ENCODE measurements at places on chromosomes 1 and 21. TPM values are rescaled to one million over a fixed set of nuclear protein-coding genes. Genes with fewer than 3 reads are reported as not detected.

DNA sequence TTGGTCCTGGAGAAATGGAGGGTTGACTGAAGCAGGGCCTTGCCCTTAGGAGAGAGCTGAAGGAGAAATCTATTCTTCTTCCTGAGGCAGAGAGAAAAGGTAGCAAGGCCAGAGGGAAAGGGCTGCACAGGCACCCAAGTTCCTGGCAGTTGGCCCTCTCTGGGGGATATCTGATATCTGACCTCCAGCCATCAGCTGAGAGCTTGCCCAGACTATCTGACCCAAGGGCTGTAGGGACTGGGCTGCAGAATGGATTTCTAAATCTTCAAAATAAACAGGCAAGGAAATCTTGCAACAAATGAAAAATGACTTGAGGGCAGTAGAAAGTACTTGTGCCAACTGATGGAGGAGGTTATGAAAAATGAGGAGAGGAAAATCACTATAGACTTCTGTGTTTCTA lies 498 bp upstream of the CLCA2 start:
- DNase-seq, result no peak

DNA sequence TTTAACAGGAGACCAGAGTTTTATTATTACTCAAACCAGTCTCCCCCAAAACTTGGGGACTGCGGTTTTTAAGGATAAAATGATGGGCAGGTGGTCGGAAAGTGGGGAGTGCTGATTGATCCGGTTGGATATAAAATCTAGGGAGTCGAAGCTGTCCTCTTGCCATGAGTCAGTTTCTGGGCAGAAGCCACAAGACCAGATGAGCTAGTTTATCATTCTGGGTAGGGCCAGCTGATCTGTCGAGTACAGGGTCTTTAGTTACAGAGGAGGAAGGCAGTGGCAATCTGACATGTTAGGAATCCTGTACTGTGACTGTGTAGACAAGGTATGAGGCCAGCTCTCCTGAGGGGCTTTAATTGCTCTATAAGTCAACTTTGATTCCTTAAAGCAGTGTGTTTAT lies 22.9 kb upstream of the FOXE3 start:
- DNase-seq, result no peak

GRCh38 chr1:218895064-218895587 lies 278.6 kb upstream of the LYPLAL1 start:
- no peak for DNase-seq

GRCh38 chr1:39672551-39672947 lies 642 bp upstream of the NT5C1A start:
- DNase-seq, result peak; percentile 54

KCNJ6 gene
- not detected for total RNA-seq

A3GALT2 gene
- total RNA-seq, result not detected

GRCh38 chr1:172902200-172902599 lies 148.5 kb downstream of the TNFSF18 start:
- no peak for DNase-seq

GRCh38 chr1:92877081-92877711 lies 45.4 kb downstream of the RPL5 start:
- no peak for DNase-seq

GRCh38 chr1:229879746-229880145 lies 187.3 kb upstream of the GALNT2 start:
- DNase-seq, result no peak

DNA sequence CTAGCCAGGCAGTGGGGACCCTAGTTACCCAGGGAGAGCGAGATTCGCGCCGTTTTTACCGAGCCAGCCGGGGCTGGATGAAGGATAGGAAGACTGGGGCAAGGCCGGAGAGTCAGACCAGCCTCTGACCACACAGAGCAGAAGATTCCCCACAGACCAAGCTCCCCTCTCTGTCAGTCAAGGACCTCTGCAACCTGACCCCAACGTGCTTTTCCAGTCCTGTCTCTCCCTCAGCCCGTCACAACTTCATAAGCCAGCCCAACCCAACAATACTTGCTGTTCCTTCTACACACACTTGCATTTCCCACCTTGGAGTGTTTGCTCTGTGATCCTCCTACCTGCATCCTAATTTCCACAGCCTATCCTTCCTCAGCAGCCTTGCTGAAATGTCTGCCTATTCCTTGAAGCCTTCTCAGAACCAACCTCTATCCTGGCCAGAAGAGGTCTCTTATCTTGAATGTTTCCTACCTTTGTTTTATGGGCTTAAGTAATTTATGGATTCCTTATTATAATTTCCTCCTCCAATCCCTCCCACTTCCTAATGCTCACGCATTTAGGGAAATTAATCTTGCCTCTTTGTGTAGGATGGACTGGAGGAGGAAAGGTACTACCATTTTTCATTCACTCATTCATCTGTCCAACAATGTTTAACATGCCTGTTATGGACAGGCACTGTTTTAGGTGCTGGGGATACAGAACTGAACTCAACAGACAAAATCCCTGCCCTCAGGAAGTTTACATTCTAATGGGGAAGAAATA lies at the start of gene GSTM3:
TSS of gene GSTM3 (minus strand) at position 424 of the 759 bp plus-strand sequence. CDS start 751 bp downstream, outside the sequence.
- DNase-seq, result no peak

- DNase-seq, result no peak
These were observed 92.7 kb downstream of the LRRC8C start for GRCh38 chr1:89725631-89726030.

MYOC gene
- not detected for total RNA-seq

DNA sequence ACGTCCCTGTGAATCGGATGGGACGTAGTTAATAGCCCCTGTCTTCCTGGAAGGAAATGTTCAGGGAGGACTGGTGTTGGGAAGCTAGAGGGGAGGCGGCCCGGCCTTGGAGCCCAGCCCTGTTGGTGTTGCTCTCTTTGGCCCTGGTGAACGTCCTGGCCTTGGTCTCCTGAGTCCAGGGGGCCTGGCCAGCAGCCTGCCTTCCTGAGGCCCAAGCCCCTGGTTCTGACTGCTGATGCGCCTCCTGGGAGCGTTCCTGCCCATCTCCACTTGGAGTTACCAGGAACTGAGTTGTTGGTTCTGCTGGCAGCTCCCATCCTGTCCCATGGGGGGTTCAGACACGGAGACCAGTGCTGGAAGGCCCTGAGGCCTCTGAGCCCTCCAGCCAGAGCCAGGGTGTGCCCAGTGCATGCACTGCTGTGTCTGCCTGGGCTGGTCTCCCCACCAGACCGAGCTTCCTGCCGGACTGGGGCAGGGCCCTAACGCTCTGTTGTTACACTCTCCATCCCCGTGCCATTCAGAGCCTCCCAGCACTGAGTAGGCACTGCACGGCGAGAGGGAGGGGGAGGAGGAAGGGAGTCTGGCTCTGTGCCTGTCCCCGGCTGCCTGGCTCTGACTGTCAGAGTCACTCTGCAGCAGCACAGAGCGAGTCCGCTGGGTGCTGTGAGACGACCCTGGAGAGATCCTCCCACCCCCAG lies 382.5 kb upstream of the VAMP3 start:
- no peak for DNase-seq

- DNase-seq, result no peak
These were observed 48.0 kb upstream of the ZNF281 start for GRCh38 chr1:200457810-200458209.

DNA sequence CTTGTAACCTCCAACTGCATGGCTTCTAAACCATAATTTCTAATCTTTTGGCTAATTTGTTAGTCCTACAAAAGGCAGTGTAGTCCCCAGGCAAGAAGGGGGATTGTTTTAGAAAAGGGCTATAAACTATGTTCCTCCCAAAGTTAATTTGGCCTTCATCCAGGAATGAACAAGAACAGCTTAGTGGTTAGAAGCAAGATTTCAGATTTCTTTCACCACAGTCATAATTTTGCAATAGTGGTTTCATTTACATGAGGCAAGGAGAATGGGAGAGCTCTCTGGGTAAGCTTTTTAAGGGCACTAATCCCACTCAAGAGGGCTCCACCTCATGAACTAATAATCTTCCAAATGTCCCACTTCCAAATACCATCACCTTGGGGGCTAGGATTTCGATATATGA lies 1353.9 kb downstream of the NCAM2 start:
- DNase-seq, result no peak

NEK7 gene
- 49.7 TPM for total RNA-seq
